ENCODE measurements at places on chromosomes 2 and 18.
A peak's percentile ranks its signal among the peaks of the same experiment; 100 is the strongest.

DNA sequence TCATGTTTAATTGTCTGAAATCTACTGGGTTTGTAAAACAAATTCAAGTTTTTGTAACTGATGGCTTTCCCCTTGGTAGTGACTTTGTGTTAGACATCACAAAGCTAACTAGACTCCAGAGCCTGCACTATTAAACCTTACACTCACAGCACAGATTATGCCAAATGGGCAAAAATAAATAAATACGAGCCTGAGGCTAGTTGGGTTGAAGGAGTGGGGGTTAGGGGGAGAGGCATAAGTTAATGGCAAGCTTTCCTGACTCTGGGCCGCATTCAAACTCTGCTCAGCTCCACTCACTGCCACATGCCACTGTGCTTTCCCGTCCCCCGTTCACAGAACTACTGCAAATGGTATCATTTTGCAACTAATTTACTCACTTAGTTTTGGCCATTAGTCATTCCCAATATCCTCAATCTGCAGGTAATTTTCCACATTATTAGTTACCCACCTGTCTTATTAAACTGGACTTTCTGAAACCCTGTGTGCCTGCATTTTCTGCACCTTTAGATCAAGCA, 1079.9 kb upstream of the PIK3C3 start:
- DNase-seq, result no peak

DNA sequence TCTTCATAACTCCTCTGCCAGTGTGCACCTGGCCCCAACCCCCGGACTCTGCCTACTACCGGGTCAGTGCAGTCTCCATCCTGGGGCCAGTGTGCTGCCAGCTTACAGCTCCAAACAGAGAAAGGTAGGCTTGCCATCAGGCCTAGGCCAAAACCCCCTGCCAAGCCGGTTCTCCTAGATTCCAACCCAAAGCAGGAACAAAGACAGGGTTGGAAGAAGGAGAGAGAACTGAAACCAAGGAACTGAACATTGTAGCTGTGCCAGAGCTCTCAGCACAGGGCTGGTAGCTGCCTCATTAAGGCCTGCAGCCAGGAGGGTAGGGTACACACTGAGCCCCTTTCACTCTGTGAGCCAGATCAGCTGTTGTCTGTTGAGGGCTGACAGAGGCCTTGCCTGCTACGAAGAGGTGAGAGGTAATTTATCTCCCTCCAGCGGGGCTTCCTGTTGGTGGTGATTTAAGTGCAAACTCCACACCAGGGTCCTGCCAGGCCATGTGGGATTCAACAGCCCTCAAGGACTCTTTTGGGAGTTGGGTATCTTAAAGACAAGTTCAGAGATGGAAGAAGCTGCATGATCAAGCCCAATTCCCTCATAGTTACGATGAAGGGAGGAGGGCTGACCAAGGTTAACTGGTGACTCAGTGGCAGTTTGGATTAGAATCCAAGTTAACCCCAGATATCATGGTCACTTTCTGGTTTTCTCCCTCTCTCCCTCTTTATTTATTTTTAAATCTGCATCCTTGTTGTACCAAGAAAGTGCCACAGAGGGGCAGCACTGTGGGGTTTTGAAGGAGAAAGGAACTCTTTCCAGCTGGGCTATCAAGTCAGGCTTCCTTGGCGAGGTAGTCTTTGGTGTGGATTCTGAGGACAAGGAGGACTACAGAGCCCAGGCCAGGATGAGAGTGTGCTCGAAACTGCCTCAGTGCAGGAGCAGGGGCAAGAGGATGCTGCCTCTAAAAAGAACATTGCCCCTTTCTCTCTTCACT, 48.1 kb downstream of the CYRIA start:
- no peak for DNase-seq

DNA sequence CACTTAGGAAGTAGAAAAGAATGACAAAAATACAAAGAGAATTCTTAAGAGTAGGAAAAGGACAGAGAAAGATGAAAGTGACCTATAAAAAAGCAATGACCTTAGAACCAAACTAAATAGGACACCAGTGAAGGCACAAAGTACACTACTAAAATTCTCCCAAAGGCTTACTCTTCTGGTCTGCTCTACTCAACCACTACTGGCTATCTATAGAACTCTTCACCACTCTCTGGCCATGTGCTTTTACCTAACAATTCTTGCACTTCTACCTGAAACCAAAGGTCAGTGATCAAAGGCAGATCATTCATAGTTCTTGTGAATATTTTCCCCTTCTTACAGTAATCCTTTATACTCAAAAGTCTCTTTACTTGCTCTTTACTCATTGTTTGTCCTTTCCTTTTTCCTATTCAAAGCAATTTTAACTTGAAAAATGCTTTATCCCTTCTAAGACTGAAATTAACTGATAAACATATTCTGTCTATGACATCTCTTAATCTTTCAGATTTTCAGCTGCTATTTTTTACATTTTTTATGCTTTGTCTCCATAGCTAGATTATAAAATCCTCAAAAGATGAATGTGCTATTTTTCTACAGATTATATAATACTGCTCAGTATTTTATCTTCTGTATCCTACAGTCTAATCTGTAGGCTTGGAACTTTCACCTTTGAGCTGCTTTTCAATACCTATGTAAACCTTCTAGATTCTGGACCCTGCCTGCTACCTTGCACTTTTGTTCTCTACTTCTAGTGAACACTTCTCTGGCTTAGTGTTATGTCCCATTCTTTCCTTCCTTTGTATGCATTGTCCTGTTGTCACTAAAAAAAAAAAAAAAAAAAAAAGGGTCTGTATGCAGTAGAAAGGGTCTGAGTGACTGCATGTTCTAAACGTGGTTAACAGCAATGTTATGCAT, 64.6 kb downstream of the NCKAP1 start:
- DNase-seq, result no peak

- DNase-seq, result no peak
Measured at GRCh38 chr2:166074430-166074829, 53.4 kb downstream of the SCN1A start.

GRCh38 chr2:188022389-188022788, 269.3 kb upstream of the GULP1 start:
- no peak for DNase-seq

- DNase-seq, result peak; percentile 42
Measured at GRCh38 chr2:27211241-27211942, 449 bp upstream of the ATRAID start.

DNA sequence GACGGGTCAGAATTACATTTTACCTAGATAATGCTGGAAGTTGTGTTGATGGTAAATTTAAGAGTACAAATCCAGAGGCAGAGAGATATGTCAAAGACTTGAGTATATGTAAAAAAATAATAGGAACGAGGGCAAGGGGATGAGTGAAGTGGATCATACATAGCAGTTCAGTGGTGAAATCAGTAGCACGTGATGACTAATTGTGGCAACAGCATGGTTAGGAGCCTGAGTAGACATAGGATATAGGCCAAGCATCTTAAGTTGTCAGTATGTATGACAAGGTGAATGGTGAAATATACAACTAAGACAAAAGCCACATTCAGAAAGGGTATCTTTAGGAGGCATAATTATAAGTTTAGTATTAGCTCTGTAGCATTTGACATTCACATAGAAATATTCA, 826.5 kb upstream of the PIK3C3 start:
- DNase-seq, result no peak

- no peak for DNase-seq
Measured at GRCh38 chr2:162257425-162257824, 14.2 kb upstream of the FAP start.

- no peak for DNase-seq
Measured at GRCh38 chr2:149894226-149894625, 306.7 kb upstream of the MMADHC start.

DNA sequence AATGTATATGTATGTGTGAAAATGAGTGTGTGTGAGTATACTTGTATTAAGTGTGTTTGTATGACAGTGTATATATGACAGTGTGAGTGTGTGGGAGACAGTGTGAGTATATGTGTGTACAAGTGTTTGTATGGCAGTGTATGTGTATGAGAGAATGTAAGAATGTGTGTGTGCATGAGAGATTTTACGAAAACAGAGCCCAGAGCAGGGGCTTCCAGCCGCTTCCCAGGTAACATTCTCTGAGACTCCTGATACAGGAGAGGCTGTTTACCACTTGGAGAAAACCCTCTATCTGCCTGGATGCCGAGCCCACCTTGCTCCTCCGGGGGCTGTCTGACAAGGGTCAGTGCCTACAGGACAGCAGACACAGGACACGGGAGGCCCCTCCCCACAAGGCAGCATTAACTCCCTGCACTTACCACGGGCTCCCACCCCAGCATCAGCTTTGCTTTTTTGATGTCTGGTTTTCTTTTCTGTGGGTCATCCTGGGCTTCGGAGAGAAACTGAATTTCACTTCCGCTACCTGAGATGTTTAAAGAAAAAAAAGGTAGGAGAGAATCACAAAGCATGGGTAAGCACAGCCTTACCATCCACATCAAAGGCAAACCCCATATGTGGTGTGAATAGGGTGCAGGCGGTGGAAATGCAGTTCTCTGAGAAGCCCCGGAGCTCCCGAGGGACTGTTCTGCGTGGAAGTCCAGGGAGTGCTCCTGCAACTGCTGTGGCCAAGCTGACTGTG, 97.6 kb downstream of the UXS1 start:
- no peak for DNase-seq

DNA sequence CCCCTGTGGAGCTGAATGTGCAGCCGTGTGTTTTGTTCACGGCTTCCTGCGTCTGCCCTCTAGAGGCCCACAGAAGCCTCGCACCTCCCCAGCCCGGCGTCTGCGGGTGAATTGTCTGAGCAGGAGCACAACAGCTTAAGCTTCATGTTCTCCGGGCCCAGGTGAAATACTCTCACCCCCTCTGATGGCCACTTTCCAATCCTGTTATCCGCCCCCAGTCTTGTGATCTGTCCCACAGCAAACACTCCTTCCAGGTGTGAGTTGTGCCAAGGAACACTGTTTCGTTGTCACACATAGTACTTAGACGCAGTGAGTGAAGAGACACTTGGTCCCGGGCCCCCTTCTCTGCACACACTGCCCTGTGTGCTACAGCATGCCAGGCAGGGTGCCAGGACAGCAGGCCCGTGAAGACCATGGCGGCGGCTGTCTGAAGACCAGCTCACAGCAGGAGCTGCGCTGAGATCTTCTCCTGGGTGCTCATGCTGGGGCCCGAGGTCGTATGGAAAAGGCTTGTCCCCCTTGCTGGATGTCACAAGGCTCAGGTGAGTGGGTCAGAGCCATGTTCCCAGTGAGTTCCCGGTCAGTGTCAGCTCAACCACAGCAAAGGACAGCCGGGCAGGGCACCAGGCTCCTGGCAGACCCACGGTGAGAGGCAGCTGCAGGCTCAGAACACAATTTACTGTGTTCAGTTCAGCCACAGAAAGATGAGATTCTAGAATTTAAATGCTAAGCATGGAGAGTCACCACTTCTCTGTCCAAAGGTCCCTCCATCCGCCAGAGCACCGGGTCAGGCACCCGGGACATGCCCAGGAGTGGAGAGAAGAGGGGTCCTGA, 6.8 kb upstream of the PXDN start:
- DNase-seq, result peak; percentile 21

DNA sequence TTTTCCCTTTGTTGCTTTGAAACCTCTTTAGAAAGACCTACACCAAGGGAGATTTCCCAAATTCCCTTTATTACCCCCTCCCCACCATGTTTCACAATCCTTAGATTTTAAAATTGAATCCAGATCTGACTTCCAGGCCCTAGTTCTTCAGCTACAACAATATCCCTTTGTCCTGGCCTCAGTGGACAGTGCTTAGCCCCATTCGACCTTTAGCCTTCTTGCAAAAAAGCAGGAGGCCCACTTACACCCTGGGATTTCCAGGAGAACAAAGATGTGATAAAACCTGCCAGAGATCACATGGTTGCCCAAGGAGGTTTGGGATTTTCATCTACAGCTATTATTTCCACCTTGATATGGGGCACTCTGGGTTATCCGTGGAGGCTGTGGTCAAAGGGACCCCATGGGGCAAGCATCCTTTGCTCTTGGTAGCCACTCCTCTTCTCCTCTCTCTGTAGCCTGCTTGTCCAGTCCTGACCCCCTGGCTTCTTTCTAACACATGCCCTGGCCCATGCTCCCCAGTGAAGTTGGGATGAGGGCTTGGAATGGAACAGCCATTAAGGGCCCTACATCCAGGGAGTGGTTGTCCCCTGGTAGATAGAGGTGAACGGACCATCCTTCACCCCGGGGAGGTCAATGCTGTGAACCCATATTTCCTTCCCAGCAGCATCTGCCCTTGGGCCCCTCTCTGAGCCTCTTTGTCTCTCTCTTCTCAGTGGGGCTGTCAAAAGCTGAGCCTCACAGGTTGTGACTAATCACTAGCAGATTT, 267.4 kb downstream of the DYSF start:
- DNase-seq, result no peak

- no peak for DNase-seq
Measured at GRCh38 chr18:75507636-75508035, 80.1 kb upstream of the SMIM21 start.

DNA sequence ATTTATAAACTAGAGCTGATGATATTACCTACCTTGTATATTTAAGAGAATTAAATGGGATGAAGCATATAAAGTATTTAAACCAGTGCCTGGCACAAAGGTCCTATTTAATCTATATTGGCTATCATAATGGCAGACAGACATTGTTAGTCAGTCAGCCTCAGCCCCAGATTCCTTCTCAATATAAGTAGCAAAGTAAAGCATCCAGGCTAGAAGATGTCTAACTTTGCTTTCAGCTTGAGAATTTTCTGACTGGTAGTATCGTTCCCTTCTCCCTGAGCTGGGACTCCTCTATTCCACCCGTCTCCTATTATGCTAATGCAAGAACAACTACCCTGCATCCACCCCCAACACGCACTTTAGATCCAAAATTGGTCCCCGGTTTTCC, 215.7 kb upstream of the SIX2 start:
- DNase-seq, result no peak

DNA sequence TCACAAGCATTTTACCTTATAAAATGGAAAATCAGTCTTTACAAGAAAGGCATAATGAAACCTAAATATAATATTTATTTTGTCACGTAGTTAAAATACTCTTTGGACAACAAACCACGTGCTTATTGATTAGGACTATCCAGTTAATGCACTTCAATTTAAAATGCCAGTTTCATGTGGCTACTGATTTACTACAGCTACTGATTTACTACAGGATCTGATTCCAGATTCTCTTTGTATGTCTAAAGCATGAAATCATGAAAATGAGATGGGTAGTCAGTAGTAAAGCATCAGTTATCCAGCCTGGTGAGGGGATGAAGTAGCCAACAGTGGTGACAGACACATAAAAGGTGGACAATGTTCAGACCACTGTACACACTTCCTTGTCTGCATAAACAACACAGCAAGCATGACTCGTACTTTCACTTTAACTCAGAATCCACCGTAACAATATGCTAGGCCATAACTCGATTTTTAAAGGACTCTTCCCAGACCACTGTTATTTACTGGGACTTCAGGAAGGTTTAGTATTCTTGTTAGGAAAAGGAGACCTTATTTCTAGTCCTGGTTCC, 24.9 kb downstream of the ACAA2 start:
- no peak for DNase-seq

DNA sequence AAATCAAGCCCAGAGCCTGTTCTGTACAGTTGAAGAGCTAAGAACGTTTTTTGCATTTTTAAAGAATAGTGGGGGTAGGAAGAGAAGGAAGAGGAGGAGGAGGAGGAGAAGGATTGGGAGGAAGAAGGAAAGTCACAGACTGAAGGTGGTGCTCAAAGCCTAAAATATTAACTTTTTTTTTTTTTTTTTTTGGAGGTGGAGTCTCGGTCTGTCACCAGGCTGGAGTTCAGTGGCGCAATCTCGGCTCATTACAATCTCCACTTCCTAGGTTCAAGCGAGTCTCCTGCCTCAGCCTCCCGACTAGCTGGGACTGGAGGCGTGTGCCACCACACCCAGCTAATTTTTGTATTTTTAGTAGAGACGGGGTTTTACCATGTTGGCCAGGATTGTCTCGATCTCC, 18.3 kb upstream of the KLHL29 start:
- no peak for DNase-seq

GRCh38 chr2:159961037-159961436, 101.4 kb downstream of the PLA2R1 start:
- no peak for DNase-seq

All from NCI-H510A (cell line).